Dermis blood vessel endothelial cell (primary cell): ENCODE measurements at places on chromosomes 7 and 10. TPM values are rescaled to one million over a fixed set of nuclear protein-coding genes. Genes with fewer than 3 reads are reported as not detected.

NXPH1 gene
- total RNA-seq = not detected in 2 replicates

HABP2 gene
- under 0.01 and 0.19 TPM in 2 replicates for total RNA-seq

CRHR2 gene
- total RNA-seq = not detected in 2 replicates

CLDN4 gene
- total RNA-seq = 0.51 and 1.2 TPM in 2 replicates

ODAD2 gene
- 0.85 and 3.8 TPM in 2 replicates for total RNA-seq

HOXA1 gene
- 0.68 and 0.84 TPM in 2 replicates for total RNA-seq
